COR-L47 (cell line): ENCODE measurements at places on chromosomes 2 and 18.

GRCh38 chr18:31482051-31482450 is 15.9 kb upstream of the DSG2 start:
- DNase-seq: no peak

DNA sequence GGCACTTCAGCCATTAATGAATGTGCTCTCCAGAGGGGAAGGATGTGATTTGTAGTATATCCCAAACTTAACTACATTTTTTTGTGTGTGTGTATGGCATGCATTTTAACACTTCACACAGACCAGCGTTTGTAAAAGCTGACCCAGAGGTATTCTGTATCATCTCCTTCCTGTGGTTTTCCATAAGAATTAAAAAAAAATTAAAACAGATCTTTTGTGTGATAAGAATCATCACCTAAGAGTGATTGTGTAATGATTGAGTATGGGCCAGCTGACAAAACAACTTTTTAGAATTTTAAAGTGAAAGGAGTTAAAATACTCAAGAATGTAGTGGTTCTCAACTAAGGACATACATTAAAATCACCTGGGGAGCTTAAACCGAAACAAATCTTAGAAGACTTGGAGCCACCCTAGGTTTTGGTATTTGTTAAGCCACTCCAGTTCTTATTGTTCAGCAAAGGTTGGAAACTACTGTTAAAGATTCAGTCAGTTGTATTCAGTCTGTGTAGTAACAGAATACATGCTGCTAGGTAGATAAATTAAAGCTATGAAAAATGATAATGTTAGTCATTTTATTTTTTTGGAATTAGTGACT is 120.1 kb downstream of the HAUS1 start:
- DNase-seq: no peak

- DNase-seq: no peak
Observed at GRCh38 chr2:176317623-176318065, 48.4 kb downstream of the MTX2 start.

GRCh38 chr2:33785201-33786106 is 186.4 kb upstream of the FAM98A start:
- no peak for DNase-seq

DNA sequence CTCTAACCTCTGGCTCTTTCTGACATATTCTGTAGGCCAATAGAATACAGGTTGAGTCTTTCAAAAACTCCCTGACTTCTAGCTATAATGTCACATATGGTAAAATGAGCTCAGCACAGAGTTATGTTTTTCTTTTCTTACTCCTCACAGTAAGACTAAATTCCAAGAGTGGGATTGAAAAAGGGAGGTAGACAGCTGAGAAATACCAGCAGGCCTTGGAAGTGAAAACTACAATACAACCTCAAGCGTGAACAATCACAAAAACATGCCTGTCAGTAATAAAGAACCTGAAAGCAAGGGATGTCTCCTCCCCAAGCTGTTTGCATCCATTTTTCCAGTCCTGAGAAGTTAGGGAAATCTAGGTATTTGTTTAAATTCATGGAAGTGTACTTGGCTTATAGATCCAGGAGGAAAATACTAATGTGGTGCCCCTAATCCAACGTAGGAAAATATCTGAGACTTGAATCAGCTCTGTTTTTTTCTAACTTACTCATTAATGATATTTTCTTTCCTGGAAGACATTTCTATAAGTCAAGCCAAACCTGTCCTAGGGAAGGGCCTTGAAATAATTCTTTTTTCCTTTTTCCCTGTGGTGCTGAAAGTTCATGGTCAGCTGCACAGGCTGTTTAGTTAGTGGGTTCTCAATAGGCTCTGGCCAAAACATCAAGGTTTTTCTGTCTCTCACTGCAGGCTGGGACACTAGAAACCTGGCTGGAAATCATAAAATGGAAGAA is 167.9 kb upstream of the SPATS2L start:
- DNase-seq: no peak

DNA sequence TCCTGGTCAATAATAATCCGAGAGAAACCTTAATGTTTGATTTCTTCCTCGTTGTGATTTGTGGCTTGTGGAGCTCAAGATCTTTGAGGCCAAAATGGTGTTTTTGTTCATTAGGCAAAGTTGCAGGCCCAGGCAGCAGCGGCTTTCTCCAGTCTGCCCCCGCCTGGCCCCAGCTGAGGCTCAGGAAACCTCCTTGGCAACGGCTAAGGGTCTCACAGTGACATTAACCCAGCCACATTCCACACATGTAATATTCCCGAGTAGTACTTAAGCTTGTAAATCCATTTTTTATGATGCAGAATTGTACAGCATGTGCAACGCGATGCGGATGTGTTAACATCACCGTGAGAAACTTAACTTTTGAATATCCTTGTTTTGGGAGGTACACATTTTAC is 200.1 kb downstream of the BCL11A start:
- no peak for DNase-seq

DNA sequence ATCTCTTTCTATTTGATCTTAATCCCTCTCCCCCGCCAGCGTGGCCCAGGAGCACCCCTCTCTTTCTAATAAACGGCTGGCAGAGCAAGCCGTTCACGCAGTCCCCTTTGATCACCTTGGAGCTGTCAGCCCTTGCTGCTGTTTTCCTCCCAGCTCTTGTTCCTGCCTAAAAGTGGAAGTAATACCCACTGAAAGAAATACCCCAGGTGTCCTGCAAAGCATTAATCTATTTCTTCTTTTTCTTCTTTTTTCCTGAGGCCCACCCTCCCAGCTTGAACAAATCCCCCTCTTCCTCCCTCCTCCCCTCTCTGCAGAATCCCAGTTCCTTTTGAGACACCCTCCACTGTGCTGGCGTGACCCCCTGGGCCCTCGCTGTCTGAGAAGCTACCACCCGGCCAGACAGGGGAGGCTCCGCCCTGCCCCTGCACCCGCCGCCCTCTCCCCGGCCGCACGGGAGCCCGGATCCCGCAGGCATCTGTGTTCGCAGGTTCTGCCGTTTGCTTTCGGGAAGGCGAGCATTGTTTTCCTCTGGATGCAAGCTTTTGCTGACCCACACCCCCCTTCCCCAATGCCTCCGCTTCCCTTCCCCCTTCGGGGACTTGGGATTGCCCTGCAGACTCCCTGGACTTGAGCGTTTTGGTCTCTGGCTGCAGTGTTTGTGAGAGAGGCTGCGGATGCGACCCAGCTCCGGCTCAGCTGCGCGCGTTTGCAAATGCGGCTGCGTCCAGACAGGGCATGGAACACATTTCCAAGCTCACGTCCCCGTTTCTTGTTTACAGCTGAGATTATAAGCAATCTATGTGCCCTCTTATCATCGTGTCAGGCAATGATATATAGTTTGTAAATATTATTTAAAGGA is 631.5 kb downstream of the NYAP2 start:
- DNase-seq: peak; percentile 79

DNA sequence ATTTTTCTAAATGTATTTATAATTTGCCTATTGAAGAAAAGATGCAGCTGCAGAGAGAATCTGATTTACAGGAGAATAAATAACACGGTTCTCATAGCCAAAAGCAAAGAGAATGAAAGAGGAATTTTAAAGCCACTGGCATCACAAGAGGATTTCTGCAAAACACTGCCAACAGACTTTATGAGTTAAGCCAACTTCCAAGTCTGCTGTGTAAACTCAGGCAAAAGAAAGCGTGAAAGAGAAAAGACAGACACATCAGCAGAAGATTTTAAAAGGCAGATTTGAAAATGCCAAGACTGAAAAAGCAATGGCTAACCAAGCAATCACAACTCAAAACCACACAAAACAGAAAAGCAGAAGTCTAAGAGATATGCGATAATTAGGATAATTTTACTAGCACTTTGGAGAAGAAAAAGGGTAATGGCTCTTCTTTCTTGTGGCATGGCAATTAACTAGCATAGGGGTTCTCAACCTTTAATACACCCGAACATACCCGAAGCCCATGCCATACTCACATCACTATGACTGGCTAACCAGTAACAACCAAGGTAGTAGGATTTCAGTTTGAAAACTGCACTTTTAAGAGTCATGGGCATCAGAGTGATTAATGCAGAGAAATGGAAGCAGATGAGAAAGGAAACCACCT is 4.9 kb downstream of the DARS1 start:
- no peak for DNase-seq

GRCh38 chr2:96823198-96823597 is 7.1 kb downstream of the CNNM3 start:
- no peak for DNase-seq
